ENCODE measurements at places on chromosomes 13 and 19.
A peak's percentile ranks its signal among the peaks of the same experiment; 100 is the strongest.

DNA sequence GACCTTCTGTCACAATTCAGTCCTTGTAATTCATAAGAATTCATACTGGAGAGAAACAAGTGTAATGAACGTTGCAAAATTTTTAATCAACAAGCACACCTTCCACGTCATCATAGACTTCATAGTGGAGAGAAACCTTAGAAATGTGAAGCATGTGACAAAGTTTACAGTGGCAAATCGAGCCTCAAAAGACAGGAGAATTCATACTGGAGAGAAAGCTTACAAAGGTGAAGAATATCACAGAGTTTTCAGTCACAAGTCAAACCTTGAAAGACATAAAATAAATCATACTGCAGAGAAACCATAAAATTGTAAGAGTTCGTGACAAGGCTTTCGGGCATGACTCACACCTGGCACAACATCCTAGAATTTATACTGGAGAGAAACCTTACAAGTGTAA lies 24.6 kb downstream of the ZNF813 start:
- DNase-seq: no peak

DNA sequence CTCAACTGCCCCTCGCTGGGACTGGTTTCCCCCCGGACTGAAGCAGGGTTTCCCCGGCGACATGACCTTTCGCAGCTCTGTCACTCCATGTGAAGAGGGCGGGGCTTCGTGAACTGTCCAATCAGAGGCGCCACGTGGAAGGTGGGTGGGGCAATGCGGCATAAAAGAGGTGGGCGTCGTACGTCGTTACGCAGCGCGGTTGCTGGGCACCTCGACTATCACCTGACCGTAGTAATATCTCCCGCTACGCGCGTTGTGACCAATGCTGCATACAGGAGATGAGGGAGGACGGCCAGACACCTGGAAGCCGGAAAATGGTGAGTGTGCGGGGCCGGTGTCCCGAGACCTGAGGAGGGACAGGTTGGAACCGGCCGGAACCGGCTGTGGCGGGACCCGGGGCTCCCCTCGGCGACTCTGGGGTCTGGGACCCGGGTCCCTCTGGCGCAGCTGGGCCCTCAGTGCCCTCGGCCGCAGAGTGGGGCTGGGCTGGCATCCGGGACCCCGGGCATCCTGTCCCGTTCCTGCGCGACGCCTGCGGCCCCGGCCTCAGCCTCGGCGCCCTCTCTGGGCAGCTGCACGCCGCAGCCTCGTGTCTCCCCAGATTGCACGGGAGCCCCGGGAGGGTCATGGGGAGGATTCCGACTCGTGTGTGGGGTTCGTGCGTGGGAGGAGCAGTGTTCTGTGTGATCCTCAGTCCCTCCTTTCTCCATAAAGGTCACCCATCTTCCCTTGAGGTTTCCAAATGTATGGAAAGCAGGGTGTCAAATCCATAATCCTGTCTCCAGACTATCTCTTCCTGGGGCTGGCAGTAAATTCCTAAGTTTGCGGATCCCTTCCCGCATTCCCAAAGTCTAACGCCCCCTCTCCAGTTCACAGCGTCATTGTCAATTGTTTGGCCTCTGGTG lies 32.2 kb downstream of the ZNF136 start:
- peak; percentile 56 for DNase-seq

DNA sequence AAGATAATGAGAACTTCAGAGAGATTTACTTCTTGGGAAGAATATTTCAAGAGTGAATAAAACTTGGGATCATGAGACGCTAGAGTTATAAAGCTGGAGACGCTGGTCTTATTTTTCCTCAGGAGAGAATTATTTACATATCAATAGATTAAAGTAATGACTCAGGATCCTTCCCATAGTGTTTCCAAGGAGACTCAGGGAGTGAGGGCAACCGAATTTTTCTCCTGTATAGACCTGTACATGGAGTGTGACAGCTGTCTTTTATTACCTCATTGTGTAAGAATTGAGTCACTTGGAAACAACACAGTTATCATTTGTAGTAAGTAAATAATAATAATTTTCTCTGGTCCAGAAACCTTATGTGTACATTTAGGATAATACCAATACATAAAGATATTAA lies 1905.5 kb downstream of the OLFM4 start:
- DNase-seq: no peak

DNA sequence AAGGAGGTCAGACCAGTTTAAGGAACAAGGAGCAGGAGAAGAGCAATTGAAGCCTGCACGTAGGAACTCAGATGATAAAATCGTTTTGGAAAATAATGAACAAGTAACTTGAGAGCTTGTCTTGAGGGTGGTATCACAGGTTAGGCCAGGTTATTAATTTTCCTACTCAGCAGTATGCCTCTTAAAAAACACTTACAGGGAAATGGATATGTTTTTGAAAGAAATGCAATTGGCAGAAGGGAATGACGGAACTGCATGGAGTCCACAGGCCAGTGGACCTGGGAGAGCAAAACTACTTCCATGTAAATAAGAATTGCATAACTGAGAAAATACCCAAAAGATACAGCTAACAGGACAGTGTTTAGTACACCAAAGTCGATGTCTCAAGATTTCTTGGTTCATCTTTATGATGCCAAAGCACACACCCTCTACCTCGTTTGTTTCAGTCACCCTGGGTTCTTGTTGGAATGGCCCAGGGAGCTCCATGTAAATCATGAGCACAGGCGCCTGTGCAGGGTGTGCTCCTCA lies 35.2 kb downstream of the MBNL2 start:
- no peak for DNase-seq

DNA sequence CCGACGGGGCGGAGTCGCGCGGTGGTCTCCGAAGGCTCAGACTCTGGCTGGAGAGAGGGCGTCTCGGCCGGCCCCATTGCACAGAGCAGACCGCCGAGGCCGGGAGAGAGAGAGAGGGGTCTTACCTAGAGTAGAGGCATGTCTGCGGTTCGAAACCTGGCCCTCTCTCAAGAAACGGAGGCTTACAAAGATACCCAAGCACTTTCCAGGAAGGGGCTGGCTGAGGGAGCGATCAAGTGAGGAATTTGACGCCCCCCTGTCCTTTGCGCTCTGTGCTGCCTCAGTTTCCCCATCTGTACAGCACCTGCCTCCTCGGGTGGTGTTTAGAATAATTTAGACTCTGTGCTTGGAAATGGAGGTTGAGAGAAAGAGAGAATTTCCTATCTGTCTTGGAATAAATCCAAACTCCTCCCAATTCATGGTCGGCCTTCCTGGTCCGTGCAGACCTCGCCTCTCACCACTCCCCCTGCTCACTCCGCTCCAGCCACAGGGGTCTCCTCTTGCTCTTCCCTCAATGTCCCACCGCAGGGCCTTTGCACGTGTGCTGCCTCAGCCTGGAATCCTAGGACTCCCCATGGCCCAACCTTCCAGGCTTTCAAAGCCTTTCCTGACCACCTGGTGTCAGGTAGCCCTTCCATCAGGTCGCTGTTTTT lies 658 bp upstream of the ISOC2 start:
- DNase-seq: no peak

- DNase-seq: no peak
Measured at GRCh38 chr13:29182216-29182615, 362.1 kb downstream of the MTUS2 start.

GRCh38 chr13:27199696-27200095 lies 28.1 kb upstream of the USP12 start:
- no peak for DNase-seq

GRCh38 chr13:31878495-31878894 lies 139.2 kb downstream of the RXFP2 start:
- DNase-seq: no peak

DNA sequence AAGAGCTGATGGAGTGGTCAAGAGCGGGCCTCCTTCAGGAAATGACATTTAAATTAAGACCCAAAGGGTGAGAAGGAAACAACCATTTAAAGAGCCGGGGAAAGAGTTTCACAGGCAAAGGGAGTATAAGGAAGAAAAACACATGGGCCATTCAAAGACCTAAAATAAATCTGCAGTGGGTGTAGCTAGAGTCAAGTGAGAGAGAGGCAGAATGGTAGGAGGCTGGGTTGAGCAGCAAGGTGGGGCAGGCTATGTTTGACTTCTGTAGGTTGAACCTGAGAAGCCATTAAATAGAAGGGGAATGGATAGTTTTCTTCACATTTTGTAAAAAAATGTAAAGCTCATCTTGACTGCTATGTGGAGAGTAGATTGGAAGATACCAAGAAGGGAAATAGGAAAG lies 183.8 kb downstream of the LACC1 start:
- DNase-seq: no peak

DNA sequence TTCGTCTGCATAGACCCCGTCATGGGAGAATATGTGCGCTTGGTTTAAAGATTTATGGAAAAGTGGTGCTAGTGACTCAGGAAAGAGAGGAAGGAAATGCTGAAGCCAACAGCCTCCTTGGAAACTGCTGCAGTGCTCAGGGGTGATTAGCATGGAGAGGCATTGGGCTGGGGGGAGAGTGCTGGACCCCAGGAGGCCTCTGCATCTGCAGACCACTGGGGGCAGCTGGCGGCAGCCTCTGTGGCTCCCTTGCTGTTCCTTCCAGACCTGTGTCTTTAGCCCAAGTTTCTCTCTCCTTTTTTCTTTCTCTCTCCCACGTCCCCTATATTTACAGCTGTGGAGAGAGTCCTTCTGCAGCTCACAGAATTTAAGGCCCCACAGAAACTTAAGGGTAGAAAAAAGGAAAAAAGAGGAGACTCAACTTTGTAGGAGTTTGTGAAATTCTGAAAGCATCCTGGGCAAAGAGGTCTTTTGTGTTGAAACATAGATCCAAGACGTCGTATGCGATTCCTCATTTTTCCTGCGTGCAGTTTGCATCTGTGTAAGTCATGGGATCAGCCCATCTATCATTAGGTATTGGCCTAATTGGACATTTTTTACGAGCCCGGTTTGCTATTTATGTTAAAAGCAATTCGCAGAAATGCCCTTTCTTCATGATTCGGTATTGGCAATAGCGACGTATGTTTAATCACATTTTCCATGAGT lies 116.2 kb upstream of the ZNF536 start:
- DNase-seq: no peak

GRCh38 chr13:48078251-48078656 lies 16.6 kb downstream of the MED4 start:
- DNase-seq: no peak

DNA sequence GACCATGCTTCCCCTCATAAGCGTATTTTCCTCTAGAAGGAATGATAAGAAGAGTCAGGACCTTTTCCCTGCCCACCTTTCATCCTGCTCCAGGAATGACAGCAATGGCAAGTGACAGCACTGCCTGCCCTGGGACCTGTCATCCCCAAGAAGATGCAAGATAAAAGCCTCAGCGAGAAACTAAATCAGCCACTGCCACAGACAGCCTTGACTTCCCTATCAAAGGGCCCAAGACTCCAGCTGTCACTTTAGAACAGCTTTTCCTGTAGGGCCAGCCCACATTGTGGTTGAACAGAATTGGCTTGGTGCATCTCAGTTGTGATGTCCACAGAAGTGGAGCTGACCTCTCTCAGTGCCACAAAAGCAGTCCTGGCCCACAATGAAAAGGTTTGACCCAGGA lies 1.1 kb downstream of the RAB8A start:
- DNase-seq: no peak

DNA sequence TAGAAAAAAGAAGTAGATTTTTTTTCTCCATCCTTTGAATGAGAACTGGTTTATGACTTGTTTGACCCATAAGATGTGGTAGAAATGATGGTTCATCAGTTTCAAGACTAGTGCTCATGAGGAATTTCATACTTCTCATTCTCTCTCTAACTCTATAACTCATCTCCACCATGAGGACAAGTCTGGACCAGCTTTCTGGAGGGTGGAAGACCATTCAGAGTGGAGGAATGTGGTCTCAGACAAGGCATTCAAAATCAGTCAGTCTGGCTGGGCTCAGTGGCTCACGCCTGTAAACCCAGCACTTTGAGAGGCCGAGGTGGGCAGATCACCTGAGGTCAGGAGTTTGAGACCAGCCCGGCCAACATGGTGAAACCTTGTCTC lies 3.5 kb upstream of the EID2 start:
- DNase-seq: no peak

- DNase-seq: no peak
Measured at GRCh38 chr13:91721413-91721812, 323.0 kb downstream of the GPC5 start.

DNA sequence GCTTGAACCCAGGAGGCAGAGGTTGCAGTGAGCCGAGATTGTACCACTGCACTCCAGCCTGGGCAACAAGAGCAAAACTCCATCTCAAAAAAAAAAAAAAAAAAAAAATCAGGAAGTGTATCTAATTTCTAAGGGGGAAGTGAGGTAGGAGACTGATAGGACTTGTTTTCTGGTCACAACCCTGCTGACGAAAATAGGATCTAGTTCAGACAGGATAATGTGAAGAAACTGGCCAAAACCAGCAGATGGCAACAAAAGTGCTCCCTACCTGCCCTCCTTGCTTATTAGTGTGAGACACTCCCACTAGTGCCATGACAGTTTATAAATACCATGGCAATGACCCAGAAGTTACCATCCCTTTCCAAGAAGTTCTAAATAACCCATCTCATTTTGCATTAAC lies 36.0 kb upstream of the KPNA3 start:
- DNase-seq: no peak

- DNase-seq: no peak
Measured at GRCh38 chr13:63408331-63409189, 1992.9 kb upstream of the PCDH20 start.

- no peak for DNase-seq
Measured at GRCh38 chr13:27592865-27593264, 27.5 kb downstream of the LNX2 start.

- DNase-seq: no peak
Measured at GRCh38 chr13:64662887-64663593, 2567.1 kb downstream of the PCDH9 start.

GRCh38 chr19:18294467-18294864 lies 13.0 kb upstream of the JUND start:
- peak; percentile 90 for DNase-seq

DNA sequence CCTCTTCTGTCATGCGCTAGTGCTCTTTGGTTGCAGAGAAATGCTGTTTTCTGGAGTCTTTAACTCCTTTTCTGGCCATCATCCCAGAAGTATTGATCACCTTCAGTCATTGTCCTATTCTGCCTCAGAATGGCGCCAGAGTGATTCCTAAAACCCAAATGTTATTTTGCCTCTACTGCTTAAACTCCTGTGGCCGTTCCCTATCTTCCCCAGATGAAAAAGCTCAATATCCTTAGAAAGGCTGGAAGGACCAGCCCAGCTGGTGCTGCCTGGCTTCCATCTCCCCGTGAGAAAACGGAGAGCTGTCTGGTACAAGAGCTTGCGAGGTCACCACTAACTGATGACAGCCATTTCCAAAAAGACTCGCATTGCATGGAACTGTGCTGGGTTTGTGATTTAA lies 179.1 kb downstream of the RBM26 start:
- no peak for DNase-seq

GRCh38 chr13:36055366-36055765 lies 75.8 kb downstream of the DCLK1 start:
- DNase-seq: no peak

- DNase-seq: no peak
Measured at GRCh38 chr13:27670861-27671260, 49.2 kb downstream of the POLR1D start.

DNA sequence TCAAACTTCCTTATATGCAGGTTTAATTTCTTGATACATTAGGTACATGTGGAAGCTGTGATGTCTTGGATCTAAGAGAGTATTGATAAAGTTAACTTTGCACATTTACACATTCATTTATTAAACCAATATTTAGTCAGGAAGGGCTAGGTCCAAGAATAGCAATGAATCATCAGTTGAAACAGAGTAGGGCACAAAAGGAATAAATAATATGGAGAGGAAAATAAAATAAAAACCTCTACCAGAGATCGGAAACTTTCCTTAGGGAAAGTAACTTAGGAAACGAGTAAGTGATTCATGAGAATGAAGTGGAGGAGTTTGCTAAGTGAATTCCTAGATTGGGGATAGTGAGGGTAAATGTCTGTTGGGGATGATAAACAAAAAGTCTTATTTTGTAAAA lies 259.4 kb upstream of the DACH1 start:
- no peak for DNase-seq

GRCh38 chr13:24147570-24147963 lies 13.0 kb upstream of the SPATA13 start:
- no peak for DNase-seq
